ENCODE measurements at places on chromosomes 12 and 14.

DNA sequence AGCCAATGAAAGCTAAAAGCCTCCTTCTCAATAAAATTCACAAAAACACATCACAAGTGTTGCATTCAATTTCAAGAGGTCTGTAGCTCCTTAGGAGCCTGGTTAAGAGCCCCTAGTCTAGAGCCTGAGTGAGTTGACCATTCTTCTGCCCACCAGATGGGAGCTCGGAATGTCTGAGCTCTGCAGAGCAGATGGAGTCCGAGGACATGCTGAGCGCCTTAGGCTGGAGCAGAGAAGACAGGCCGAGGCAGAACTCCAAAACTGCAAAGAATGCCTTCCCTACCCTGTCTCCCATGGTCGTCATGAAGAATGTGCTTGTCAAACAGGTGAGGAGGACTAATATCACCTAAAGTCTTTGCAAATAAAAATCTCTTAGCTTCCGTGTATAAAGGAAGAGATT lies 11.6 kb downstream of the CIPC start:
- DNase-seq: no peak

DNA sequence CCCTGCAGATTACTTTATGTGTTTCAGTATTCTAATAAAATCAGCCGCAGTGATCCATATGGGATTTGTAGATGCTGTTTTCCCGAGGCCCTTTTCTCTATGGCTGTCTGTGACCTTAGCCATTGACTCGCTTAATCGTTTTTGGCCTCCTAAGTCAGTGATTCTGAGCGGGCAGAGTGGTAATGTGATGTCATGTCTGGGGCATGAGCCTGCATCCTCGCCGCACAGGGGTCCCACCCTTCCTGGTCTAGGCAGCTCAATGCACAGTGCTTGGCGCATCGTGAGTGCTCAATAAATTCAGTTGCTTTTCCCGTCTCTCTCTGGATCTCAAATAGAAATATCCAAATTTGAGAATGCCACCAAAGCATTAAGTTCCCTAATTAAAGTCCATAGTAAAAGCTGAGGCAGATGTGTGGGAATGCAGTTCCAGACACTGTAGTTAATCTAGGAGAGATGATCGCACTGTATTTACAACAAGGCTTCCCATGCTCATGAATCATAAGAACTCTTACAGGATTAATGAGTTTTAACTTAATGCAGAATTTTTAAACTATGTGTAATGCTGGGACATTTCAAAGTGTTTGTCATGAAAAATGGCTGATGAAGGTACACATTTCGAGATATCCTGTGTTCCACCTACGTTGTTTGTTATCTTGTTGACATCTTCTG lies 29.3 kb downstream of the HMGA2 start:
- DNase-seq: no peak

- no peak for DNase-seq
Observed at GRCh38 chr12:7959278-7959677, 23.3 kb upstream of the SLC2A3 start.

- DNase-seq: no peak
Observed at GRCh38 chr12:56978397-56979138, 21.2 kb upstream of the RDH16 start.

- no peak for DNase-seq
Observed at GRCh38 chr14:75561013-75561432, 17.4 kb upstream of the FLVCR2 start.

- no peak for DNase-seq
Observed at GRCh38 chr14:99249389-99249788, 22.6 kb downstream of the BCL11B start.

DNA sequence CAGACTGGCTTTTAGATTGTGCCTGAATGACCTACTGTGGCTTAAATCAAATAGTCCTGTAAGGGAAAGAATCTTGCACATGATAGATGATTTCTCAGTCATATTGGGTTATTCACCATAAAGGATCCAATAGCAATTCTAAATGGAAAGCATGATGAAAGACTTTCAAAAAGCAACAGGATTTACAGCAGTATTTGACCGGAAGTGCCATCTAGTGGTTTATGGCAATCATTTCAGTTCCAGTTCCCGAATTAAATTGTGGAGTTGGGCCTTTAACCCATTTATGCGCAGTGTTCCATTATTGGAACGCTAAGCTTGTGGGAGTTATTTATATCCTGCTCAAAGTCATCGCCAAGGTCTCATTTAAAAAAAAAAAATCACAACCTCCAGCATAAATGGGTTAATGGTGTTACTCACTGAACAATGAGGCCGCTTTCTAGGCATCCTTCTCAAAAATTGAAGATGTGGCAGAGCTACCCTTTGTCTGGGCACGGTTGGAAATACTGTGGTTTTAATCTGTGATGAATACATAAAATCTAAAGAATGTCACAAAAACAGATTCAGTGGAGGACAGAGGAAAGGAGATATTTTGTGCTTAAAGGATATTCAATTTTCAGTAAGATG lies 60.8 kb upstream of the REP15 start:
- DNase-seq: no peak

- DNase-seq: no peak
Observed at GRCh38 chr14:74019408-74020137, 424 bp downstream of the BBOF1 start.

DNA sequence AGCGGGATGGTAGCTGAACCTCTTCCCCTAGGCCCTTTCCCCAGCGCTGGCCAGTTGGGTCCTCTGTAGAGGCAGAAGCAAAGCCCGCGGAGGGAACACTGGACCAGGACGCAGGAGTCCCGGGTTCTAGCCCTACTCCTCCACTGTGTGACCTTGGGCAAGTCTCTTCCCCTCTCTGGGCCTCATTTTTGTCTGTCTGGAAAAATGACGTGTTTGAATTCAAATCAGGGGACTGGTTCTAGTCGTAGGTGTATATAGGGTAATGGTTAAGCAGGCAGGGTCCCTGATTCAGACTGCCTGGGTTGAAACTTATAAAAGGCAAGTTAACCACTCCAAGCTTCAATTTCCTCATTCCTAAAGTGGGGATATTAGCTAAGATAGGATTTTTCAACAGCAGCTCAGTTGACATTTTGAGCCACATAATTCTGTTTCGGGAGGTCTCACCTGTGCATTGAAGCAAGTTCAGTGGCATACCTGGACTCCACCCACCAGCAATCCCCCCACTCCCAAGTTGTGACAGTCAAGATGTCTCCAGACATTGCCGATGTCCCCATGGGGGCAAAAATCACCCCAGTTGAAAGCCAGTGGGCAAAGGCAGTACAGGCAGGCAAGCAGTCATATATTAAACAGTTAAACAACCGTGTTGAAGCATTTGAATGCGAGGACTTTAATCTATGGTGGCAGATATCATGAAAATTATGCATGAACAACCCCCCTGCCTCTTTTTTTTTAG lies 899 bp downstream of the TPCN1 start:
- DNase-seq: no peak

DNA sequence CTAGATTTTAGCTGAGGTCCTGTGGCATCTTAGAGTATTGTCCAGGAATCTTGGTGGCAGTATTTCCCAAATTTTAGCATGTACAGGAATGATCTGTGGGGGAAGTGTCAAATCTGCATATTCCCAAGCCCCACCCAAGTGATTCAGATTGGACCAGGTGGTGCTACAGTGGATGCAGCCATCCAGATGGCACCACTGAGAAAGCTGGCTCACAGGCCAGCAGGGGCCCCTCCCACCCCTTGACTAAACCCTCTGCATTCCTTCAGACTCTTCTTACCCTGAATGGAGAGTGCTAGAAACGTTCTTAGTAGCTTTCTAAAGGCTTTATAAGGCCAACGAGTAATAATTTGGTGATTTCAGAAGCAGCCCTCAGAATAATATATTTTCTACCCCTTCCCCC lies 255.2 kb downstream of the NRXN3 start:
- DNase-seq: no peak

- no peak for DNase-seq
Observed at GRCh38 chr14:103260629-103261124, 73.4 kb upstream of the EIF5 start.

DNA sequence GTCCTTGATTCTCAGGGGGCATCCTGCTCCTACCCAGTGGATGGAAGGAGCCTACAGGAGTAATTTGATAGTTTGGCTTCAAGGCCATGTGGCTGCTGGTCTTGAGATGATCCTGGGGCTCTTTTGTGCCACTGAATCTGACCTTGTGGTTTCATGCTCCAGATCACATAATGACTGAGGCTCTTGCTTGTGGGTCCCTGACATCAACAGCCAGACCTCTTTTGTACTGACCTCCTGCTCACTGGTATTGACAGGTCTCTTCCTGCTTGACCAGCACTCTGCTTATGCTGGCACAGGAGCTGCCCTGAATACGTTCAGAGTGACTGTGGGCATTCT lies 23.2 kb upstream of the JPH4 start:
- DNase-seq: no peak

- DNase-seq: no peak
Observed at GRCh38 chr12:106586278-106586802, 3.5 kb downstream of the RFX4 start.

GRCh38 chr12:30047516-30048254 lies 263.9 kb upstream of the TMTC1 start:
- no peak for DNase-seq

- no peak for DNase-seq
Observed at GRCh38 chr14:57982804-57983634, 117.1 kb upstream of the SLC35F4 start.

GRCh38 chr12:24499151-24500146 lies 449.5 kb downstream of the BCAT1 start:
- no peak for DNase-seq

- no peak for DNase-seq
Observed at GRCh38 chr12:112901271-112901670, 5.5 kb upstream of the OAS1 start.

- DNase-seq: no peak
Observed at GRCh38 chr12:21571046-21571445, 33.6 kb downstream of the GYS2 start.

GRCh38 chr12:27057543-27057942 lies 24.8 kb downstream of the C12orf71 start:
- no peak for DNase-seq

- no peak for DNase-seq
Observed at GRCh38 chr12:3431686-3432085, 59.3 kb upstream of the PRMT8 start.

DNA sequence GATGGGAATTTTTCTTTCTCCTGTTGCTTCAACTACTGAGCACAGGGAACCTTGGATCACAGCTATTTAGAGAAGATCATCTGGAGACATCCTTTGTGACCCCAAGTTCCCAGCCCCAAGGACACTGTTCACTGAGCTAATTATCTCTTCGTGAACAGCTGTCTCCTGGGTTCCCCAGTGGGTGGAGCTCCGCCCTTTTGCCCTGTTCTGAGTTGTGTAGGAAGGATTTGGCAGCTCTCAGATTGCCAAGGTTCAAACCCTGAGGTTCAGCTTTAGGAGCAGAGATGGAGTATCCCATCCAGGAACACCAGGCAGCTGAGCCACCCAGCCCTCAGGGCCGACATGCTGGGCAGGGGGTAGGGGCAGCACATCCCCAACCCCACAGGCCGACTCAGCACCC lies 32.0 kb downstream of the NGB start:
- no peak for DNase-seq
